ENCODE measurements at places on chromosomes 3 and 15.

- no peak for DNase-seq
Measured at GRCh38 chr3:150238048-150238802, 169.9 kb upstream of the TSC22D2 start.

- no peak for DNase-seq
Measured at GRCh38 chr15:88072598-88073390, 183.7 kb downstream of the NTRK3 start.

GRCh38 chr3:97827741-97828471 is 6.1 kb downstream of the CRYBG3 start:
- DNase-seq, result no peak

DNA sequence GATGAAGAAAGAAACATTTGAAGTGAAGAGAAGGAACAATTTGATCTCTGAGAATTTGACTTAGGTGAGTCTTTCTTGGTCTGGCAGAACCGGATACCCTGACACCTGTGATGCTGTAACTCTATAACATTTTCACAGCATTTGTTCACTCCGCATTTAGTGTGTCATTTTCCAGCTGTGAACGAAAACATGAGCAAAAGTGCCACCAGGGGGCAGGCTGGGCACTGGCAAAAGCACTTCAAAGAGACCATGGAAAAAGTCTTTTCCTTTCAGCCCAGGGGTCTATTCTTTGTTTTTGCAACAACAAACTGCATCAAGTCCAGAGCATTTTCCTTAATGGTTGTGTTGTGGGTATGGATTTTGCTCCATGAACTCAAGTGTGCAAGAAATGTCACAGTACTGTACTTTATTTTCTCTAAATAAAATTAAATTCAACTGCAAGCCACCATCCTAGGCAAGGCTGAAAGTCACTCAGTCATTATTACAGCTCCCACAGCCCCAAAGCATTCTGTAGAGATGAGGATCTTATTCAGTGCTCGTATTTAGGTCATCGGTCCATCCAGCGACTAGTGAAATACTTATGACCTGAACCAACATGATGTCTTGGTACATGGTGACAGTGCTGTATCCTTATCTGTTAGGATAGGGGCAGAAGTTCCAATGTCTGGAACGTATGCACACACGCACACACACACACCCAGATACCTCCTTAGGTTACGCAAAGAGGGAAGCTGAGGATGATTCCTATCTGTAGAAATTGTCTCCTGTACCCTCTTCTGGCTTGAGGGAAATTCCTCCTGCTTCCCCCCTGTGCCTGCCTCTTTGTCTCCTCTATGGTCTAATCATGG is 125.5 kb downstream of the GADL1 start:
- peak; percentile 44 for DNase-seq

GRCh38 chr3:64443546-64444381 is 218.5 kb upstream of the PRICKLE2 start:
- no peak for DNase-seq

- no peak for DNase-seq
Measured at GRCh38 chr15:59549301-59550185, 62.0 kb upstream of the GCNT3 start.

- no peak for DNase-seq
Measured at GRCh38 chr3:45118615-45119071, 27.5 kb downstream of the CDCP1 start.

GRCh38 chr3:66723231-66723630 is 222.4 kb upstream of the LRIG1 start:
- no peak for DNase-seq

DNA sequence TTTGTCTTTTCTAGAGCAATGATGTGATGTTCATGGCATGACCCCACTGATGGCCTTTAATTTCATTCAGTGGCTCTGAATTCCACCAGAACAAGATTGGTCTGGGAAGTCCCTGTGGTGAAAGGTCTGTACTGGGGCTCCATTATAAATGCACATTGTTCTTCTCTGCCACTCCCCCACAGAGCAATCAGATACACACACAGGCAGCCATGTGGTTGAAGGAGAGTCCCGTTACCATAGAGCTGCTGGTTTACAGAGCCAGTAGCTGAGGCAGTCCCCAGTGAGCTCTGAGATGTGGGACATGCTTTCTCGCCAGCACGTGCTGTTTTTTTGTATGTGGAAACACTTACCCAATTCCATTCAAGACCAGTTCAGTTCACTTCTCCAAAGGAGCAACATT is 172.7 kb upstream of the TRIM42 start:
- no peak for DNase-seq

- DNase-seq, result no peak
Measured at GRCh38 chr3:193605876-193606275, 12.9 kb downstream of the OPA1 start.

- no peak for DNase-seq
Measured at GRCh38 chr3:186986816-186987215, 56.5 kb downstream of the ST6GAL1 start.

DNA sequence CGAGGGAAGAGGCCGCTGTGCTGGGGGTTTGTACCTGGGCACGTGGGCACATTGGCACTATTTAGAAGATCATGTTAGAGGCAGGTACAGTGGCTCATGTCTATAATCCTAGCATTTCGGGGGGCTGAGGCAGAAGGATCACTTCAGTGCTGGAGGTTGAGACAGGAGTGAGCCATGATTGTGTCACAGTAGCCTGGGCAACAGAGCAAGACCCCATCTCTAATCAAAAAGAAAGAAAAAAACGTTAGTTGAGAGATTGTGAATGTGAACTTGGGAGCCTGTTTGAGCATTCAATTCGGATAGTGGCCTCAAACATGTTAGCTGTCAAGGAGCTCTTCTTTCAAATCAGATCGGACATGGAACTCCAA is 36.6 kb downstream of the IDH2 start:
- no peak for DNase-seq

DNA sequence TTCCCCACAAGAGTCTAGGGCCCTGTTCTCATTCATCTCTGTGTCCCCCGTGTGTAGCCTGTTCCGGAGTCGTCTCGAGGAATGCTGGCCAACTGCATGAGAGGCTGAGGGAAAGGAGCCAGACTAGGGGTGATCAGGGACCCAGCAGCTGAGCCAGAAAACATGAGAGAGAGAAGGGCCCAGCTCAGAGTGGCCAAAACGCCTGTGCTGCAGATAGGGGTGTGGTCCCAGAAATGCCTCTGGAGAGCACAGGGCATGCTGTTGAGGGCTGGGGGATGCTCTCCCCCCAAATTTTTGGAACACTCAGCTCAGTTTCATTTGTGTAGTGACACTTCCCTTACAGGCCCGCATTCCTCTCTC is 14.1 kb downstream of the CYP1A2 start:
- DNase-seq, result no peak

- DNase-seq, result no peak
Measured at GRCh38 chr3:15513116-15513515, 8.4 kb downstream of the COLQ start.

GRCh38 chr3:168081171-168081771 is 14.5 kb downstream of the GOLIM4 start:
- no peak for DNase-seq

DNA sequence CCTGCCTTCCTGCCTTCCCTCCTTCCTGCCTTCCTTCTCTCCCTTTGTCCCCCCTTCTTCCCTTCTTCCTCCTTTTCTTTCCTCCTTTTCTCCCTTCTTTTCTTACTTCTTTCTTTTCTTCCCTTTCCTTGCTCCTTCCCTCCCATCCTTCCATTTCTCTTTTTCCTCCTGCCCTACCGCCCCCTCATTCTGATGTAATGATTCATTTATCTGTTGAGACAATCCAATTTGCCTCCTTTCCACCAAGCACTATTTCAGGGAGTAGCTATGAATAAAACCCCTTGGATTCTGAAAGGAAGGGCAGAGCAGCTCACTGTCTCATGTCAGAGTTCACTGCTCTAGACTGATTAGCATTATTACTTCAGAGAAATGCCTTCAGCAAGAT is 462.6 kb downstream of the PDCD6IP start:
- no peak for DNase-seq

DNA sequence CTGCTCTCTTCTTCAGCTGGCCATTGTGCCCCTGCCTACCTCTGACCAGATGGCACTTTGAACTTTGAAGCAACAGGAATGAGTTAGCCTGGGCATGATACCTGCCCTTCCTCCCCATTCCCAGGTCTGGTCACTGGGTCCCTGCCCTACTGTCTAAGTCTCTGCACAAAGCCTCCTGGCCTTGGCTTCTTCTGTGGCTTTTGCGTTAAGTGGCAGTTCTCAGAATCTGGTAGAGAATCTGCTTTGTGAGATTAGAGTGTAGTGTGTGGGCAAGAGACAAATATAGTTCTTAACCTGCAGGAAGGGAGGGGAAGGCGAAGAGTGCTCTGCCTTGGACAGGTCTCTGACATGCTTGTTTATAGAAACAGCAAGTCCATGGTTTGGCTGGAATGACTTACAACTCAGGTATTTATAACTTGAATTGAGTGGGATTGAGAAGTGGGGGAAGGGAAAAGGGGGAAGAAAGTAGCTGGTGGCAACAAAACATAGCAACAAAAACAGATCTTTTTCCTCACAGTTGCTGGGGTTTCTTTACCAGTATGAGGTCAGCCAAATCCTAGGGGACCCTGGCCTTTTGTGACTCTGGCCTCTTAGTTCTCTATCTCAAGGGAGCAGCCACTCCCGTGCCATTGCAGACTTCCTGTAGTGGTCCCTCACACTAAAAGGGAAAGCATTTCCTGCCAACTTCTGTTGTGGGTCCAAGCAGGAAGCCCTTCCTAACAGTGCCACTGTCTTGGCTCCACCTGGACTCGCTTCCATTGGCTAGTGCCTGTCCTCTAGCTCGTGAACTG is 16.7 kb downstream of the MAPKBP1 start:
- DNase-seq, result no peak

- DNase-seq, result no peak
Measured at GRCh38 chr3:151837057-151837456, 23.1 kb downstream of the AADAC start.

GRCh38 chr15:68382286-68383007 is 49.5 kb downstream of the ITGA11 start:
- DNase-seq, result no peak

DNA sequence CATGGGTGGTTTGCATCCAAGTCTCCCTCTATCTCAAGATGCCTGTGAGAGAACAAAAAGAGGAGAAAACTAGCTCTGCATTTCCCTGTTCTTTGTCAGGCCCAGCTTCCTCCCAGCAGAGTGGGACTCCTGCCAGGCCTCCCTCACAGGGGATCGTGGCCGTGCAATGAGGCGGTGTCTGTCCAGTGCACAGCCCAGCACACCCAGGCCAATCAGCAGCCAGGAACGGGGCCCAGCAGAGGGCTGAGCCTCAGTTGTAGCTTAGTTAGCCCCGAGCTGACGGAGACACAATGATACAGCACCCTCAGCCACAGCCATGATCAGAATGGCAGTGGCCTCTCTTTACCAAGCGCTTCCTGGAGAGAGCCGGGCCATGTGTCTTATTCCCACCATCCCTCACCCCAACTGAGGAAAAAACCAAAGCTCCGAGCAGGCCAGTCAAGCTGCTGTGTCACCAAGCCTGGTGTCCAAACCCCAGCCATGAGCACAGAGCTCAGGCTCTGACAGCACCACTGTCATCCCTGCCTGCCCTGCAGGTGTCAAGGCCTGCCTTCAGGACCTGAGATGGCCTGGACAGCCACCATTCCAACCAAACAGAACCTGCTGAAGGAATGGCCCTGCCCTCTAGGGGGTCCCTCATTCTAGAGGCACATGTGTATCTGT is 71.1 kb downstream of the DNAJB8 start:
- no peak for DNase-seq

- no peak for DNase-seq
Measured at GRCh38 chr3:87694678-87695077, 364.1 kb downstream of the CGGBP1 start.
